ENCODE measurements at places on chromosomes 4 and X. TPM values are rescaled to one million over a fixed set of nuclear protein-coding genes. Genes with fewer than 3 reads are reported as not detected.

The EFHC2 gene
- total RNA-seq = 2.8 TPM

The PRDX4 gene
- 142 TPM for total RNA-seq

The TLR10 gene
- total RNA-seq = 0.30 TPM

The SNX25 gene
- 20.9 TPM for total RNA-seq

The IL21 gene
- not detected for total RNA-seq

The CHIC1 gene
- total RNA-seq = 11.4 TPM

- DNase-seq = no peak
Observed at GRCh38 chr4:48913346-48913745, 6.8 kb upstream of the OCIAD2 start.

DNA sequence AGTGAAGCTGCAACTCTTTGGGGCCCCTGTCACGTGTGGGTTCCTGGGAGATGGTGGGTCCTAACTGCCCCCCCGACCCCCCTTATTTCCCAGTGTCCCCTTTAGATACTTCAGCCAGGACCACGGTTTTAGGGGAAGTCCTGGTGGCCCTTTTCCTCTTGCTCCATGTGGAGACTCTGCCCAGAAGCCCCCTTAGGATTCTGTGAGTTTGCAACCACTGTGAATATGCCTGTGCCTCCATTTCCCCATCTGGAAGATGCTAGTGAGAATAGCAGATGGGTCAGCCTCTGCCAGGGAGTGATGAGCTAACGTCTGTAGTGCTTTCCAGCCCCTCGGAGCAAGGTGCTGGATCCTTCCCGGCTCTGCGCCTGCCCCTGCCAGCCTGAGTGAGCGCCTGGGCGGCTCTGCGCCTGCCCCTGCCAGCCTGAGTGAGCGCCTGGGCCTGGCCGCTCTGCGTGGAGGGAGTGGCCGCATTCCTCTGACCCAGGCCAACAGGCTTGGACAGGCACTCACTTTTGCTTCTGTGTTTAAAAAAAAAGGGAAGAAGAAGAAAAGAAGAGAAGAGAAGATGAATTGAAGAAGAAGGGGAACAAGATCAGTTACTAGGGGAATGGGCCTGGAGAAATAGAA lies 6.7 kb upstream of the CITED1 start:
- no peak for DNase-seq

GRCh38 chrX:113954297-113954696 lies 629.6 kb upstream of the HTR2C start:
- no peak for DNase-seq

GRCh38 chr4:1187182-1187581 lies 14.8 kb upstream of the SPON2 start:
- no peak for DNase-seq

GRCh38 chrX:72272868-72273267 lies 4.2 kb downstream of the RPS4X start:
- DNase-seq = no peak

DNA sequence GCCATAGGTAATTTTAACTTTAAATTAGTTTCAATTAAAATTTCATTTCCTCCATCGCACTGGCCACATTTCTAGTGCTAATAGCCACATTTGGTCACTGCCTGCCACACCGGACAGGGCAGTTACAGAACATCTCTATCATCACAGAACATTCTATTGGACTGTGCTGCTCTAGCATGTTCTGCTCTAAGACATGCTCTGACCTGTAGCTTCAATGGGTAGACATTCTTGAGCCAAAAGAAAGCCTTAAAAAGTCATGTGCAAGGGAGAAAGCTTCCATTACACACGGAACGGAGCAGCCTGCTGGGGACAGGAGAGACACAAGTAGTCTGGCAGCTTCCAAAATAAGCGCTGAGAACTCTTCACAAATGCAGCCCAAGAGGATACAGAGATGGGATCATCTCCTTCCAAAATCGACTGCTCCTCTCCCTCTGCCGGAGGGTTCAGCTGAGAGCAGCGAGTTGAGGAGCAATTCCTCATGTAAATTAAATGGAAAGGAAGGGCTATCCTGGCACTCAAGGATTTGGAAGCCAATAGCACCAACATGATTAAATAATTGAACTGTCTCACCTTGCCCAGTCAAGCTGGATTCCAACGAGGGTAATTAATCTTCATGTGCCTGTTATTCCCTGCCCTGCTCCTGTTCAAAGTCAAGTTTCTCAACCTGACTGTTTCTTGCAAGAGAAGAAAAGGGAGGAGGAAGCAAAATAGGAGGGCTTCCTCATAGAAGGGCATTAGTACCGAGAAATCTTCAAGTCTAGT lies 336.4 kb upstream of the NOCT start:
- no peak for DNase-seq

GRCh38 chr4:40702800-40703151 lies 47.0 kb upstream of the NSUN7 start:
- no peak for DNase-seq

DNA sequence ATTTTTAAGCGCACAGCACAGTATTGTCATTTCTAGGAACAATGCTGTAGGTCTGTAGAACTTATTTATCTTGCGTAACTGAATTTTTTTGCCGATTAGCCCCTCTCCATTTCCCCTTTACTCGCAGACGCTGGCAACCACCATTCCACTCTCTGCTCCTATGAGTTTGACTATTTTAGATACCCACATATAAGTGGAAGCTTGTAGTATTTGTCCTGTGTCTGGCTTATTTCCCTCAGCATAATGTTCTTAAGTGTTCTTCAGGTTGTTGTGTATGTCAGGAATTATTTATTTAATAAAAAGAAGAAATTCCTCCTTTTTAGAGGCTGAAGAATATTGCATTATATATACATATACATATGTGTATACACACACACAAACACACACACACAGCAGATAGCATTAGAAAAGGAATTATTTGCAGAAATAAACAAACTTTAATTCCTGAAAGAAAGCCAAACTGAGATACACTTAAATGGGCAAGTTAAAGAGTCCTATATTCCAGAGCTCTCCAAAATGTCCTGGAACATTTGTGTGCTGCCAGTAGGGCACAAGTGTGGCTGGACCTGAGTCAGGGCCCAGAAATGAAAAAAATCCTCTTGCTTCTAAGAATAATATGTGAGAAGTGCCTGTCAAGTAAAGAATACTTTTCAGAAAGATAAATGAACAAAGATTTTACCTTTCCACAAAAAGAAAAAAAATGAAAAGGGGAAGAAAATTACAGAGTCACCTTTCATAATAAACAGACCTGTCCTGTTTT lies 4.5 kb upstream of the ZNF330 start:
- no peak for DNase-seq

- DNase-seq = no peak
Observed at GRCh38 chr4:74057588-74057987, 19.1 kb upstream of the CXCL3 start.

DNA sequence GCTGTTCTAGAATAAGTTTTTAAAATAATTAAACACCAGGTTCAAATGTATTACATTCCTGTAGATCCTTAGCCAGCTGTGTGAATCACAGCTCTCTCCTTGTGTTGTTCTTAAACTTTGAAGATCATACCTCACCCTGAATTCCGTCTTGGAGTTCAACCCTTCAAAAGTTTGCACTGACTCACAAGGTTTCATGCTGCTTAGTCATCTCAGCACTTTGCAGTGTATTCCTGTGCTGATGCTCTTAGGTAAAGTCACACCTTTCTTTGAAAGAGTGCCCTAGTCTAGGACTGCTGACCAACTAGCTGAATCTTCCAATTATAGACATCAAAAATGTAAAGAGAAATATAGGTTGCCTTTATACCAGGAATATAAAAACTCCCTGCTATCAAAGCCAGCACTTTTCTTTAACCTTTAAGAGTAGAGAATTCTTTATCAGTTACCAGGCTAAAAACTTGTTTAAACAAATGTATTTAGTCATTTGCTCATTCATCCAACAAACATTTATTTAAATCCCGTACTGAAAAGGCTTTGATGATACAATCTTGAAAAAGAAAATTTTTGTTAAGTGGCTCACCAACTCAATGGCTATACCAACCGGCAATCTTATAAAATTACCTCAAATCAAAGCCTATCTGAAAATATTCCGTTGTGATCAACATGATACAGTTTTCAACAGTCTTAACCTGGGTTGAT lies 169.7 kb downstream of the RAP1GDS1 start:
- no peak for DNase-seq
